ENCODE measurements at places on chromosomes 4 and X. TPM values are rescaled to one million over a fixed set of nuclear protein-coding genes. Genes with fewer than 3 reads are reported as not detected.

Gene CENPI
- 0.27 TPM for total RNA-seq

Gene TRPC5OS
- not detected for total RNA-seq

Gene PABPC1L2B
- total RNA-seq, result not detected

Gene HEPH
- total RNA-seq, result 26.2 TPM

Gene FDCSP
- not detected for total RNA-seq

DNA sequence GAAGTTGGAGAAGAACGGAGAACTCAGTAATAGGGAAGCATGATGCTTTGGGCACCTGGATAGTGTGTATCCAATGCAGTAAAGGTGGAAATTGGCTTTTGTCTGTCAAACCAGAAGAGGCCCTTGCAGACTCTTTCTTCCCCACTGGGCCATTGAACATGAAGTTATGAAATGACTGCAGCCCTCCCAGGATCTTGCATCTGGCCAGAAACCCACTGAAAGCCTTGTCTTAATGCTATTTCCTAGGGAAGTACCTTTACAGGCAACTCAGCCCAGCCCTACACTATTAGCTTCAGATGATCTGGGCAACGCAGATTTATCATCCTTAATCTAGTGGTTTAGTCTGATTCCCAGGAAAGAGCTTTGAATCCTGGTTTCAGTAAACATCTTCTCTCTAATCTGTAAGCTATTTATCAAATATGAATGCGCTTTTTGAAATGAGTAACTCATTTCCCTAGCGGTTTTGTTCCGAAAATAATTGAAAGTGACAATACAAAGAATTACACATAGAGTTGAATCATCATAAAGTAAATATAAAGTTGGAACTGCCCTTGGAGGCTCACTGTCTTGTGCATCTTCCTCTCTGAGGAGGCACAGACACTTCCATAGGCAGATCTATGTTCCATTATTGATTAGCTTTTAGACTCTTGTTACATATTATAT, 464.1 kb downstream of the IDS start:
- no peak overlapping the region for H3K27ac ChIP-seq
- no peaks in the 10 kb centered on the region for H3K36me3 ChIP-seq
- H3K27me3 ChIP-seq, result no peaks in the 10 kb centered on the region
- H3K4me1 ChIP-seq, result no peaks in the 10 kb centered on the region

- H3K27me3 ChIP-seq, result no peaks in the 10 kb centered on the region
- no peak overlapping the region for H3K27ac ChIP-seq
- H3K4me1 ChIP-seq, result peaks cover 12% of the 10 kb centered on the region
- no peaks in the 10 kb centered on the region for H3K36me3 ChIP-seq
Measured at GRCh38 chr4:71460371-71460770, 121.6 kb downstream of the SLC4A4 start.

DNA sequence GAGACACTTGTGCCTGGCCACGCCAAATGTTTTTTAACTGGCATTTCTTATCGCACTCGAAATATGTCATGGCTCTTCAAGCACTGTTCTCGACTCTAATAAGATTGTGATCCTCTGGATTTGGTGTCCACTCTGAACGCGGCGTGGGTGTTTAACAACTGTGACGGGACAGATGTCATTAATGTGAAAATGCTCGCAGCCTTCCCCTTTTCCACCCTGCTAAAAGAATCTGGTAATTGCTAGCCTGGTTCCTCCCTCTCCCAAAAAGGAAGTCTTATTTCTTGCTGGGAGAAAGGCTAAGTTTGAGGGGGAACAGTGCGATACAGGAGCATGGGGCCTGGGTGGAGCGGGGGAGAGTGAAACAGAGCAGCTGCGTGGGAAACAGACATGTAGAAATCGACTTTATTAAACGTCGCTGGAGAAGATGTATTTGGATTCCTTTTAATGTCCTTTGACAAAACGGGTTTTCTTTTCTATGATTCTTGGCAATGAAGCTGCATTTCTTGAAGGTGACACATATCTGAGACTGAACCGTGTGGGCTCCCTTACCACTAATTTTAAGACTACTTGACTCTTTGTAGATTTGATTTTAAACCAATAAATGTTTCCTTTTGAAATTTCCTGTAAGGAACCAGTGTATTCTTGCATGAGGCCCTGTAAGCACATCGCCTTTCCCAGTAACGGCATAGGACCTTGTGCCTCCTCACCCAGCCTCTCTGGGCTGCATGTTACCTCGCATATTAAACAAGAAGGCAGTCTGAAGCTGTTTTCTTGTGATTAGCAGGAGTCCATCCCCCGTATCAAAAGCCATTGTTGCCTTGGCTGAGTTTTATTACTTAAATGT, 17.8 kb downstream of the TBC1D1 start:
- H3K4me1 ChIP-seq, result peaks cover 72% of the 10 kb centered on the region
- no peaks in the 10 kb centered on the region for H3K27me3 ChIP-seq
- H3K4me3 ChIP-seq, result peak overlapping the region; percentile 44
- DNase-seq, result no peak
- peaks cover 2% of the 10 kb centered on the region for H3K36me3 ChIP-seq
- H3K27ac ChIP-seq, result peak overlapping the region; percentile 81

DNA sequence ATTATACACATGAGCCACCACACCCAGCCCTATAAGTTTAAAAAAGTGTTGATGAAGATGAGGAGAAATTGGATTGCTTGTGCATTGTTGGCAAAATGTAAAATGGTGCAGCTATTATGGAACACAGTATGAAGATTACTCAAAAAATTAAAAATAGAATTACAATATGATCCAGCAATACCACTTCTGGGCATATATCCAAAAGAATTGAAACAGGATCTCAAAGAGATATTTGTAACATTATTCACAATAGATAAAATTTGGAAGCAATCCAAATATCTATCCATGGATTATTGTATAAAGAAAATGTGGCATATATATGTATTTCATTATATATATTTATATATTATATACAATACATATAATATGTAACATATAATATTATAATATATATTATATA, 515.6 kb upstream of the GNPDA2 start:
- no peaks in the 10 kb centered on the region for H3K27me3 ChIP-seq
- no peaks in the 10 kb centered on the region for H3K36me3 ChIP-seq
- no peak overlapping the region for H3K4me3 ChIP-seq

DNA sequence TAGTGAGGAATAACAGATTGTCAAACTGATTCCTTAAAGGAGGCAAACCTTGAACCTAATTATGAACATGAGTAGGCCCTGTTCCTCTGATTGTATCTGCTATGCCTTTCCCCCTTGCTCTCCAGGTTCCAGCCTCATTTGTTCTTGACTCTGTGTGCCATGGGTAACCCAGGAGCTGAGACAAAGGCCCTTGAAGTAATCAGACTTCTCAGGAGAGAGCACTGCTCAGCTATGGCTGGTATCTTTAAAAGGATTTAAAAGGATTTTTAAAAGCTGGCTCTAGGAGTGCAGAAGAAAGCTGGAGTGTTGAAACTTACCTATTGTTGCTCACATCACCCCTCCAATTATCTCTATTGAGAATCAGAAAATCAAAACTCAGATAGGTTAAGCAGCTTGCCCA, 1565.5 kb upstream of the AGA start:
- no peak overlapping the region for H3K27ac ChIP-seq
- H3K4me3 ChIP-seq, result no peak overlapping the region
- H3K36me3 ChIP-seq, result no peaks in the 10 kb centered on the region
- no peaks in the 10 kb centered on the region for H3K4me1 ChIP-seq
- DNase-seq, result no peak

DNA sequence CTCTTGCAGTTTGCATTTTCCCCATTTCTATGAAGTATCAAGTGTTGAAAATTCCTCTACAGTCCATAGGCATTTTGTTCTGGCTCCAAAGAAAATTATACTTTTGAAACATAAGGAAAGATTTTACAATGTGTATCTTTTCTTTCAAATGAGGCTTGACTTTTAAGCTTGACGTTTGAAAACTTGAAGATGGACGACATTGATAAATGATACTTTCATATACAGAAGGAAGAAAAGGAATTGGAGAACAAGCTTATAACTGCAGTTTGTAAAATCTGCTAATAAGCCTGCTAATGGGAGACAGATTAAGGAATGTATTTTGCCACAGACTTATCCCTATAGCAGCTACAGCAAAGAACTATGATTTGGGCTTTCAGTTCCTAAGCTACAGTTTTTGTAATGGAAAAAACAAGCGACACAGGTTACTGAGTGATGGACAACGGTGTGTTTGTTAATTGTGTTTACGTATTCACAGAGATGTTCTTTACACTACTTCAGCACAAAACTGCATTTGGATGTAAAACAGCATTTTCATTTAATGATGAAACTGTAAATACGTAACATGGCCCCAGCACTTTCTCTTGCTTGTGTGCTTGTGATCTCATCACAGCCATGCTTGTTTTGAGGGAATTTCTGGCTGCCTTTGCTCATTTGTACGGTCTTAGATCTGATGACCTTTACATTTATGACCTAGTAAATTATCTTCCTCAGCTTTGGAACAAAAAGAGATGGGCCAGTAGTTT, 83.2 kb upstream of the FAT1 start:
- H3K36me3 ChIP-seq, result no peaks in the 10 kb centered on the region
- no peak overlapping the region for H3K27ac ChIP-seq
- H3K27me3 ChIP-seq, result no peaks in the 10 kb centered on the region
- H3K4me3 ChIP-seq, result no peak overlapping the region

DNA sequence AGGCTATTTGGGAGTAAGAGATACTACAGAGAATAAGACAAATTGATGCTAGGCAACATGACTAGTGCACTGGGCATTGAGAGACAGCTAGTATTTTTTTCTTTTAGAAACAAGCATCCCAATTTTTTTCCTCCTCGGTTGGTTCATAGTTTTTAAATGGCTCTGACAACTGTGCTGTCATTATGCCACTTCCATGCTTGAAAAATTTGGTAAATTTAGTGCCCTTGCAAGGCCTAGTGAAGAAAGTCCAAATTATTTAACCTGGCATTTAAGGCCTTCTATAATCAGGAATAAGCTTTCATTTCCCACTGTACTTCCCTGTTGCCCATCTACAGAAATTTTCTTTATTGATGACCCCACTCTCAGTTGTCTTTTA, 15.8 kb downstream of the VSIG4 start:
- H3K4me3 ChIP-seq, result no peak overlapping the region
- no peak overlapping the region for H3K27ac ChIP-seq
- H3K4me1 ChIP-seq, result no peaks in the 10 kb centered on the region
- DNase-seq, result no peak

DNA sequence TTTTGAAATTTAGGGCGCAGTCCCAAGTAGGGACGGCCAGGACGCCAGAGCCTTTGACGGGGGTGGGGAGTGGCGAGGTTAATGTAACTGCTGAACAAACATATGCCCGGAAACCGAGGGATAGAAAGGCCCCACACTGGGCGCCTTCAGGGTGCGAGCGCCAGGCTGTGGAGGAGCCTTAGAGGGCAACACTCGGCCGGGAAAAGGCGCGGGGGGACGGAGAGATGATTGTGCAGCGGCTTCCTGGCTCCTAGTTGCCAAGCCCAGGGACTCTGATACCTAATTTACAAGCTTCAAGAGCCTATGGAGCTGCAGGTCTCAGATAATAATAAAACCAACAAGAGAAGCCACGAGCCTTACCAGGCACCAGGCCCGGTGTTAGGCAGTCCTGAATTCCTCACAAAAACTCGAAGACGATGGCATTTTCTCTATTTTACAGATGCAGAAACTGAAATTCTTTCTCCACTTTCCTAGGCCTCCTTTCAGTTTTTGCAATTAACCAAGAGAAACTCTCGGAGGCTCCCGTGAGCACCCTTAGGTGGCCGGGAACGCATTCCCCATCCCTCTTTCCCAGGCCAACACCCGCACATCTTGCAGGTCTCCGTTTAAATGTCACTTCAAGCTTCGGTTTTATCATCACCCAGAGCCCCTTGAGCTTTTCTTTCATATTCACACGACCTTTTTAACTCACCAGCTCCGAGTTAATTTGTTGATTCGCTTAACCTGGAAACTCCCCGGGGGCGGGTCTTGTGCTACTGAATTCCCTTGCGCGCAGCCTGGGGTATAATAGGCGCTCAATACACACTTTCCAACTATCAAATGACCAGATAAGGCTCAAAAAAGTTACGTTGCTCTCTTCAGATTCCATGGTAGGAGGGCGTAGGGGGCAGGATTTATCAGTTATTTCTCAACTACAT, 6.4 kb upstream of the GSX2 start:
- H3K27ac ChIP-seq, result no peak overlapping the region
- H3K27me3 ChIP-seq, result peaks cover 84% of the 10 kb centered on the region
- no peak overlapping the region for H3K4me3 ChIP-seq
- DNase-seq, result no peak
- H3K4me1 ChIP-seq, result peaks cover 17% of the 10 kb centered on the region

GRCh38 chr4:138952411-138952810, 63.2 kb upstream of the NOCT start:
- no peaks in the 10 kb centered on the region for H3K27me3 ChIP-seq
- H3K36me3 ChIP-seq, result no peaks in the 10 kb centered on the region
- no peak overlapping the region for H3K4me3 ChIP-seq
- DNase-seq, result no peak

- no peak overlapping the region for H3K4me3 ChIP-seq
- H3K4me1 ChIP-seq, result no peaks in the 10 kb centered on the region
- no peaks in the 10 kb centered on the region for H3K36me3 ChIP-seq
- peaks cover 86% of the 10 kb centered on the region for H3K27me3 ChIP-seq
Measured at GRCh38 chr4:3661989-3662388, 104.2 kb upstream of the ADRA2C start.

DNA sequence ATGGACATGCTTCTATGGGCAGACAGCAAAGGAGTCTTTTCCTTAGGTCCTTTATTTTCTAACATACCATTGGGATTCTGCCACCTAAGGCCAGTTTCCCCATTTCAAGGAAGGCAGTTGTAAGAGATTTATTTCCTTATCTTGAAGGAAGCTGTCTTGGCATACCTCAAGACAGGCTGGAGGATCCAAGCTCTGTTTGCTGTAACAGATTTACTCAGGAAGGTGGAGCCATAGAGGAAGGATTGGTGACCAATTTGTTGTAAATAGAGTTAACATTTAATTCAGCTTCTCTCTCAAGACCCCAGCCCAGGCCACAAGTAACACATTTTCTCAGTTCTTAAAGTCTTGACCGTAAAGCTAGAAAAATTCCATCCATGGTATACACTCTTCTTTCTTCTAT, 131.6 kb upstream of the TENM3 start:
- no peaks in the 10 kb centered on the region for H3K4me1 ChIP-seq
- H3K27ac ChIP-seq, result no peak overlapping the region
- no peak for DNase-seq
- no peak overlapping the region for H3K4me3 ChIP-seq
- peaks cover 7% of the 10 kb centered on the region for H3K27me3 ChIP-seq
- no peaks in the 10 kb centered on the region for H3K36me3 ChIP-seq

DNA sequence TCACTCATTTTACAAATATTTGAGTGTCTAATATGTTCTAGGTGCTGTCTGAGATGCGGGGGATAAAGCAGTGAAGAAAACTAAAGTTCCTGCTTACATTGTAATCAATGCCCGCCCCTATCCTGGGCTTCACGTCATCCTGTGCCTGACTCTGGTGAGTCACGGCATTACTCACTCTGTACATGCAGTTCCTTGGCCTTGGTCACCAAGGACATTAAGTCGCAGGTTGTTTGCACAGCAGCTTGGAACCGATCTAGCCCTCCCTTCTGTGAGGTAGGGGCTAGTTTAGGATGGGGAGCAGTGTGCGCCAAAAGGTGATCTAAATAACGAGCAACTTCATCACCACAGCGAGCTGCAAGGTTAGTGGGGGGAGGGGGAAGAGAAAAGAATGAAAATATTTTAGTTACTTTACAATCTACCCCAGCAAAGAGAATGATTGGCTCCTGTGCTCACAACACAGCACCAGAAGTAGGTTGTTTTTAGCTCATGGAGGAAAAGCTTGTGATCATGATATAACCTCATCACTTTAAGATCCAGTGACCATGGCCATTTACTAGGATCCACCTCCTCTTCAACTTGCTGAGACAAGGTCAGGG, 48.0 kb upstream of the HDAC8 start:
- peak overlapping the region; percentile 57 for H3K27ac ChIP-seq
- H3K27me3 ChIP-seq, result no peaks in the 10 kb centered on the region
- H3K36me3 ChIP-seq, result no peaks in the 10 kb centered on the region
- no peak overlapping the region for H3K4me3 ChIP-seq
